ENCODE measurements at places on chromosomes 12 and 14.

GRCh38 chr14:63573581-63573980 lies 30.4 kb upstream of the PPP2R5E start:
- no peak for DNase-seq

DNA sequence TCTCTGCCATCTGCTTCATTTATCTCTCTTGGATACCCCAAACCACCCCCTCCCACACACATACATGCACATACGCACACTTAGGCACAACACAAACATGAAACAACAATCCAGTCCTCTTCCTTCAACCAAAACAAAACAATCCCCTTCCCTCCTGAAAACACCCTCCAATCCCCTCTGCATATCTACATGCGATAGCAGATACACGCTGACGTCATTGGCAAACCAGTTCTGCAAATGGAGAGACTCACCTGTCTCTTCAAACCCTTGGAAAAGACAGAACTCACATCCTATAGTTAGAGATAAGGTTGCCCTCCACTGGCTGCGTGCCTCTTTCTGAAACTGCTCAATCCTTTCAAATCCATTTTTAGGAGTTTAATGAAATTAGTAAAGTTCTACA lies 37.2 kb upstream of the RMST start:
- DNase-seq: no peak

- DNase-seq: peak; percentile 92
These were observed 23.3 kb upstream of the EMP1 start for GRCh38 chr12:13173012-13173932.

DNA sequence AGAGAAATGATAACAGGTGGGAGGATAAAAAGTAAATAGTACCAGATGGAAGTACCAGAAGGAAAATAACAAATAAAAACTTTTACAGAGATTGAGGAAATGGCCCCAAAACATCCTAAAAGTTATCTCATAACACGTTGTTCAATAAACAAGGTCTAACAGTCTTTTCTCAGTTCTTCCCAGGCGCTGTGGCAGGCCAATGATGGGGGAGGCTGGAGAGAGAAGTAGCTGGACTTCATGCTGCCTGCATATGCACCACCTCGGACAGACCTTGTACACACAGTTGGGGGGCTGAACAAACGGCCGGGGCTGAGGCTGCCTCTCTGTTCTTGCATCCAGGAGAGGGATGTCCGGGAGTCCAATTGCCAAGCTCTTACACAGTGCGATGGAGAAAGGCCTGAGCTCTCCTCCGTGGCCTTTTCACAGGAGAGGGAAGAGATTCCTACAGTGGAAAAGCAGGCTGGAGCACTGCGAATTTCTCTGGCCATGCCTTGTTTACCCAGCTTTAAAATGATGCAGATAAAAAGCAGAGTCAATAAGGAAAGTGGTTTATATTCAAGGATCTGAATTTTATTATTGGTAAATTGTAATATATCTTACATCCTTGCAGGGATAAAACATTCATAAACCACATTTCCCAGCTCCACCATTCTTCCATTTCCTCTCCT lies 109.8 kb downstream of the PHLDA1 start:
- no peak for DNase-seq

- DNase-seq: no peak
These were observed 443.2 kb downstream of the C12orf50 start for GRCh38 chr12:87585882-87586557.

DNA sequence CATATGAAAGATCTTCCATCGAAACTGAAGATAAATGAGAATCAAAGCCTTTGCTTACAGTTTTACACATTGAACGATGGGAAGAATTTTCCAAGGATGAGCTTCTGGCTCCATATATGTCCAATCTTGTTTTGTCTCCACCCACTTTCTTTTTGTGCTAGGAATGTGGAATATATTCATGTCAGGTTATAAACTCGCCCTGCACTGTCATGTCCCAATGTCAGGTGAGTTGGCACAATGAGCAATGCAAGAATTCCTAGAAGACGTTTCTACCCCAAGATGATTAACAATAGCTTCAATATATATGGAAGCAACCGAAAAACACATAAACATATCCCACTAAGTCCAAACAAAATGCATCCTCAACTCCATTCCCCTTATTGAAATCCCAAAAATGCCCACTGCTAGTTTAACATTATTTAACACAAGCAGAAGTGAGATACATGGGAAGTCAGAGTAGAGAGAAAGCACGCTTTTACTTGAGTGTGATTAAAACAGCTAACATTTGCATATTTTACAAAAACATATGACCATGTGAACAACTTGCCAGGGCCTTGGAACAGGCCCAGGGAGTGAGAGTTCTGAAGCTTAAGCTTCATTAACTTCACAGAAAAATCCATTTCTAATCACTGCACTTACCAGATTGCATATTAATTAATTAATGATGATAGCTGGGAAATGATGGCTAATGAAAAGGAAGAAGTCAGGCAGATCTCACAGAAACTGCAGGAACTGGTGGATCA lies 233.9 kb downstream of the GXYLT1 start:
- DNase-seq: no peak

DNA sequence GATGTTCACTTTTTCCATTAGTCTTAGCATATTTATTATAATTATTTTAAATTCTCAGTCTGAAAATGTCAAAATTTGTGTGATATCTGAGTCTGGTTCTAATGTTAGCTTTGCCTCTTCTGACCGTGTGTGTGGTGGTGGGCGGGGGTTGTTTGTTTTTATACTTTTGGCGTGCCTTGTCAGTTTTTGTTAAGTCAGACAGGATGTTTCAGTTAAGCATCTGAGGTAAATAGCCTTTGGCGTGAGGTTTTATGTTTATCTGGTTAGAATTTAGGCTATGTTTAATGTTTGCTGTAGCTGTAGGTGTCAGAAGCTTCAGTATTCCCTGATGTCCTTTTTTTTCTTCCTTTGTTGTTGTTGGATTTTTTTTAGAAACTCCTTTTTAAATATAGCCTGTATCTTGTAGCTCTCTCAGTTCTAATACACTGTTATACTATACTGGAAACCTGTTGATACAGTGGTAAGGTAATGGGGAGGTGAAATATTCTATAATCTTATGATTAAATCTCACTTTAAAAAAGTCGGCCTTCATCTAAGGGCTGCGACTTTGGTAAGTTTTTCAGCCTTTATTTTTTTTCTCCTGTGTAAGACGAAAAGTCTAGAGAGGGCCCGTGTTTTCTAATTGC lies 111.6 kb downstream of the SCAF11 start:
- DNase-seq: no peak

All from GM12865 (cell line).